ENCODE measurements at places on chromosomes 11 and 22.

DNA sequence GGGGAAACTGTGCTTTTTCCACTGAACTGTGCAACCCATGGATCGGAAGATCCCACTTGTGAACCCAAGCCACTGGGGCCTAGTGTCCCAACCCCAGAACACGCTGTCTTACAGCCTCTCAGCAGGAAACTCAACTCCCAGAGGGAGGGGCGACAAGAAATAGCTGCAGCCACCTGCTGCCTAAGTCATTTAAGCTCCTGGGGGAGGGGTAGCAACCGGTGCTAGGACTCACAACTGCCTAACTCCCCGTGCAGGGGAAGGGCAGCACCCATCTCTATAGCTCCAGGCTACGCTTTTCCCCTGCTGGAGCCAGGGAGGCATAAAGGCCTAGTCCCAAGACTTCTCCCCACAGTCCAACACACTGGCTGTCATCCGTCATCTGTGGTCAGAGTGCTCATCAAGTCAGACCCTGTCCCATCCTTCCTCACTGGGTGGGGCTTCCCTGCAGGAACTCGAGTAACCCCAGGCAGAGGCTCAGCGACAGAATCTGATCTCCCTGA is 363.0 kb downstream of the LUZP2 start:
- no peak for DNase-seq

GRCh38 chr22:47334601-47335000 is 572.2 kb downstream of the TBC1D22A start:
- DNase-seq, result no peak

GRCh38 chr11:119624629-119625028 is 104.4 kb downstream of the NECTIN1 start:
- DNase-seq, result no peak

DNA sequence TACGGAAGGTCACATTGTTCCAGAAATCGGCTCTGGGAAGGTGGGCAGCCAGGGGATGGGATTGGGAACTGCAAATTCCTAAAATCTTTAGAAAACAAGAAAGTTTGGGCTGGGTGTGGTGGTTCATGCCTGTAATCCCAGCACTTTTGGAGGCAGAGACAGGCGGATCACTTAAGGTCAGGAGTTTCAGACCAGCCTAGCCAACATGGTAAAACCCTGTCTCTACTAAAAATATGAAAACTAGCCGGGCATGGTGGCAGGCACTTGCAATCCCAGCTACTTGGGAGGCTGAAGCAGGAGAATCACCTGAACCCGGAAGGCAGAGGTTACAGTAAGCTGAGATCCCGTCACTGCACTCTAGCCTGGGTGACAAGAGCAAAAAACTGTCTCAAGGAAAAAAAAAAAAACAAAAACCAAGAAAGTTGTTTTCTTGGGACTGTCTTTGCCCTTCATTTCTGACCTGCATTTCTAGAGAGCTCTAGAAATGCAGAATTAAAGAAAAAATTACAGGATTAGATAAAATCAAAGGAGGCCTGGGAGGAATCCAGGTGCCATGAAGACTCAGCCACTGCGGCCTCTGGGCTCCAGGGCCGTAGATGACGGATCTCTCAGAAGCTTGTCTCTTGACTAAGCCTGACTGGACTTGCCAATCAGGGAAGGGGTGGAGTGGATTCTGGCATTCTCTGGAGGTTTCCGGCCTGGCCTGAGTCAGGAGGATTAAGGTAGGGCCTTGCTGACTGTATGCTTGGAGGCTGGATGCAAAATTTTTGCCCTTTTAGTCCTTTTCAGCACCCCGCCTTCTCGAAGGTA is 5.3 kb upstream of the MALAT1 start:
- DNase-seq, result no peak

- no peak for DNase-seq
These were observed 27.2 kb upstream of the GLYATL1 start for GRCh38 chr11:58912124-58912523.

Measured in T-helper 22 cell (primary cell).